ENCODE measurements at places on chromosomes 5 and 9.

GRCh38 chr5:64229163-64229774 is 63.6 kb downstream of the RNF180 start:
- DNase-seq: no peak

GRCh38 chr5:172347496-172348052 is 64.0 kb upstream of the UBTD2 start:
- DNase-seq: no peak

- no peak for DNase-seq
Measured at GRCh38 chr5:172758077-172758833, 12.7 kb downstream of the DUSP1 start.

- DNase-seq: no peak
Measured at GRCh38 chr5:175288048-175288621, 155.8 kb downstream of the DRD1 start.

- no peak for DNase-seq
Measured at GRCh38 chr9:77512876-77513275, 135.2 kb downstream of the GNA14 start.
